ENCODE measurements at places on chromosomes 2 and 18.

DNA sequence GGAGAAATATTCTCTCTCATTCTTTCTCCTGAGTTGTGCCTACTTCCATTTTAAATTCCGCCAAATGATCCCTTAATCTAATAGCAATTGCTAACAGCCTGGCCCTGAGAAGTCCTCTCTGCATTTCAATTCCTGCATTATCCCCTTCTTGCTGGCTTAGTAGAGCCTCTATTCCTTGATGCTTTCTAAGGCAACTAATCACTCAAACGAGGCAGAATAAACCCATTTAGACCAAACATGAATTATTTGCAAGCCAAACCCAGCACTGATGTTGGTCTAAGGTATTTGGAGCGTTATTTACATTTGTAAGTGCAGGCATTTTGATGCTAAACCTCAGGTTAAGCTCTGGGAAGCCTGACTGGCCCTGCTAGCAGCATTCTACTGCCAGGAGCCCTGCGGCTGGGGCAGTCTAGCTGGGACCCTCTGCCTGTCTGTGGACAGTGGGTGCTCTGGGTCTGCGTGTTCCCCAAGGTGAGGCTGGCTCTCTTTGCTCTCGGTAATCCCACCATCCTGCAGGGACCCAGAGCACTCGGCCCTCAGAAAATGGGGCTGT lies 173.1 kb upstream of the HS6ST1 start:
- no peak for DNase-seq

GRCh38 chr2:70078384-70078783 lies 8.9 kb upstream of the PCBP1 start:
- no peak for DNase-seq

DNA sequence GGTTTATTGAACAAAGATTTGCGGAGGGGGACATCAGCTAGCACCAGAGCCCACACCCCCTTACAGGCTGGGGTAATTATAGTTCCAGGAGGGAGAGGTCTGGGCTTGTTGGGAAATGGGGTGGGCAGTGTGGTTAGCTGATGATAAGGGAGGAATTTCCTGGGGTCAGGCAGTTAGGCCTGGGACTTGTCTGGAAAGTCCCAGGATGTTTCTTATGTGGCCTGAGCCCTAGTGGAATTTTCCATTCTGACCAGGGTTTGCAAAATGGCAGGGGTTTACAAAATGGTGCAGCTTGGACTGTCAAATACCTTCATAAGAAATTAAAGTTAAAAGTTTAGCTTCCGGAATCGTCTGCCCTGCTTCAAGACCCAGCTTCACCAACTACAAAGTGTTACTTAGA lies 199.1 kb downstream of the FBXO15 start:
- DNase-seq = no peak

GRCh38 chr18:49934457-49934856 lies 121.1 kb upstream of the ACAA2 start:
- no peak for DNase-seq

GRCh38 chr2:2180446-2180845 lies 150.6 kb downstream of the MYT1L start:
- no peak for DNase-seq

- no peak for DNase-seq
Observed at GRCh38 chr2:238894226-238894949, 46.5 kb downstream of the TWIST2 start.

DNA sequence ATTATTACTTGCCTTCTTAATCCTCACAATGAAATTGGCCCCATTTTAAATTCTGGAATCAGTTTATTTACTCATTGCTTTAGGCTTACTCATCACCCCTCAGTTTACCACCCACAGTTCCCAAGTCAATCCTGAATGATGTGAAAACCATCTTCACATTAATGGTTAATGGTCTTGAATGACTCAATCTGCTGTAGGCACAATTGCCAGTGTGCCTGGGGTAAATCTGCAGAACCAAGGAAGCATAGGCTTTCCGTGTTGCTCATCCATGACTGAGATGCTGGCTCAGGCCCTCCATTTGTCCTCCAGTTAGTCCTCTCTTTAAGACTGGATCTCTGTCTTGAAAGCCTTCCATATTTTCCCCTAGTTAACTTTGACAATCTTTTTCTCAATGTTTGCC lies 164.5 kb downstream of the PMAIP1 start:
- peak; percentile 21 for DNase-seq

DNA sequence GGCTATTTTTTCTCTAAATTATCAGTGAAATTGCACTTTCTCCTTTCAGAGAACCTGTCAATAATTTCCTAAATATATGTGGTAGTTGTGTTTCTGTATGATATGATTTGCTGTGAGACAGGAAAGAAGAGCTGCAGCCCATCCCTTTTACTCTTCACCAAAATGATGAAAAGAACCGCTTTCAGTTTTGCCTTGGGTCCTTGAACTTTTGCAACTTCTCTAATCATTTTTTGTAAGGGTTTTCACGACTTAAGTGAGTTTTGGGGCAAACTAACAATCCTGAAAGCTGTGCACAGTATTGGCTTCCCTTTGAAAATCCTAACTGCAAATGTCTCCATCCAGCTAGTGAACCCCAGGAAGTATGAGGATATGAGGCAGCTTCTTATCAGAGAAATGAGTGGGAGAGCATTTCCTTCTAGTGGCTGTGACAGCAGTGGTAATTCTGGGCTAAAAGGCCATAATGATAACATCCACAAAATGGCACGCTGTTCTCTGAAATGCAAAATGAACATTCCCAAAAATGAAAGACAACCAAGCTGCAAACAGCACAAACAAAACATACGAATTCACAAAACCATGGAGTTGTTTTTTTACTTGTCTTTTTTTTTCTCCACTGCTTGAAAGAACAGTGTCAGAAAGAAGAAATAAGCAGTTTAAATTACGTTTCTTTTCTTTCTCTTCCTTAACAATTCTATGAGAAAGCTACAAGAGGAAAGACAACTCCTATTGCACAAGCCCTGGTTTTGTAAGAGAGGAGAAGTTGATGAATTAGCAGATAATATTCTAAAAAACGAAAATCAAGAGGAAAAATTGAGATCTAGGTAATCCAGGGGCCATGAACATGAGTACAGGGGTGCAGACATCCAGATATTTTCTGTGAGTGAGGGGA lies 1291.6 kb upstream of the ZEB2 start:
- DNase-seq = no peak

DNA sequence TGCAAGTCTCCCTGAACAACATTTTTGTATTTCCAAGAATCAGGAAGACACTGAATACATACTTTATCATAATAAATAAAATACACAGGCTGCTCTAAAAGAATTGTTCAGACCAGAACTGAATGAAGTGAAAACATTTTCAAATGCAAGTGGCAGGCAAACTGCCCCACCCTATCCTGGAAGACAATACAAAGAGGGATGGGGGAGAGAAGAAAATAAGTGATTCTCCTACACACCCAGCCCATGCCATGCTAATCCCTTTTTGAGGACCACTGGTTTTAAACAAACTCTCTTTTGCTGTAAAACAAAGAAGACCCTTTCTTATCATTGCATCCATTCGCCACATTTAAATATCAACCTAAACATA lies 95.6 kb downstream of the PID1 start:
- DNase-seq = no peak

DNA sequence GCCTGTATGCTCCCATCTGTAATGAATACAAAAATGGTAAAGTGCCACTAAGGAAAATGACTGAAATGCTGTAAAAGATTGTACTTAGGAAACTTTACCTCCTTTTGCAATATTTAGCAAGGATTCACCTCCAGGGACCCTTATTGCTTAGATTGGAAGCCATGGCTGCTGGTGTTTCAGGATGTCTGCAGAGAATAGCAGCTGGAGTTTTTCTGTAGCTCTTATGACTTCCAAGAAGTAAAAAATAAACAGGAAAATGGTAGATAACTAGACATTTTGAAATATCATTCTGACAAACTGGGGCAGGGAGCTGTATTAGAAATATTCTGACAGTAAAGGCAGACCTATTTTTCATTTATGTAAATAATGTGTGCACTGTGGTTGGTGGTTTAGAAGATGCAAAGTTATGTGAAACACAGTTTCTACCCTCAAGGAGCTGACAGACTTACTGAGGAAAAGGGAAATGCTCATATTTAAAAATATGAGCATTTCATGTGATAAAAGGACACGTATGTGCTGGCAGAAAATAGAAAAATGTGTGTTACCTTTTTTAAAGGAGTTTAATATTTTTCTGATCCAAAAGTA lies 224.9 kb upstream of the BOD1L2 start:
- no peak for DNase-seq

GRCh38 chr2:80266231-80266630 lies 38.3 kb downstream of the LRRTM1 start:
- DNase-seq = no peak

DNA sequence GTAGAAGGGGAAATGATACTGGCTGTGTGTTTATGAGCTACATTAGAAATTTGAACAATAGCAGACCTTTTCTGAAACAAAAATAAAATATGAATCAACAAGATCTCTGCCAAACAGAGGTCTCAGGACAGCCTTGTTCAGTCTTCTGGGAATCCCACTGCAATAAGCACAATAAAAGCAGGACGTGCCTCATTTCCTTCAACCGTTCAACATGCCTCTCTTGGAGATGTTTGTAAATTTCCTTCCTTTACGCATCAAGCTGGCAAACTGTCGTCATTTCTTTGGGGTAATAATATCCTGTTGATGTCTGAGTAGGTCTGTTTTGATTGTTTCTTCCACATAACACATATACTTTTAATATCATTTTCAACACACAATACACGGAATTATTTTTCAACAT lies 77.2 kb downstream of the TCF4 start:
- no peak for DNase-seq

GRCh38 chr2:85302121-85302520 lies 25.7 kb downstream of the TGOLN2 start:
- no peak for DNase-seq

DNA sequence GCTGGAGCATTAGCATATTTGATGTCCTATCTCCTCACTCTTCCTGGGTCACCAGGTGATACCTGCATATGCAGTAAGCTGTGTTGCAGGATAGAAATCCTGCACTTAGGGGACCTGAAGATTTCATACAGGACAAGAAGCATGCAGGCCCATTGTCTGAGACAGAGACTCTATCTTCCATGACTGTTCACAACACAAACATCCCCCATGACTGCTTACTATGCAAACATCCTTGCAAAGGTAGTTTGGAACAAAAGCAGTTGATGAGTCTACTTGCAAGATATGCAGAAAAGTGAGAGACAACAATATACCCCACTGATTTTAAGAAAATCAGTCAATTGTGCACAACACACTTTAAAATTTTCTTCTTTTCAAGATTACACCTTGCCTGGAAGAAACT lies 108.6 kb upstream of the ZEB2 start:
- DNase-seq = no peak

GRCh38 chr2:163132850-163133249 lies 294.3 kb upstream of the KCNH7 start:
- peak; percentile 6 for DNase-seq
